ENCODE measurements at places on chromosomes 12 and 14. TPM values are rescaled to one million over a fixed set of nuclear protein-coding genes. Genes with fewer than 3 reads are reported as not detected.

Gene EAPP
- total RNA-seq = 56.1 TPM

Gene LTBR
- 71.8 TPM for total RNA-seq

Gene KRT85
- total RNA-seq = not detected

Gene SLC25A21
- 1.2 TPM for total RNA-seq

Gene KRT77
- not detected for total RNA-seq

Gene NPAS3
- 0.36 TPM for total RNA-seq

Gene TAS2R14
- 5.2 TPM for total RNA-seq
